ENCODE measurements at places on chromosomes 12 and 14. TPM values are rescaled to one million over a fixed set of nuclear protein-coding genes. Genes with fewer than 3 reads are reported as not detected.

LTBP2 gene
- total RNA-seq: 196 TPM

SLC25A21 gene
- total RNA-seq: 1.5 TPM

IRF2BPL gene
- 55.3 TPM for total RNA-seq

ADAMTS20 gene
- 0.66 TPM for total RNA-seq

TRHDE gene
- 0.87 TPM for total RNA-seq

USP30 gene
- 15.9 TPM for total RNA-seq

DNA sequence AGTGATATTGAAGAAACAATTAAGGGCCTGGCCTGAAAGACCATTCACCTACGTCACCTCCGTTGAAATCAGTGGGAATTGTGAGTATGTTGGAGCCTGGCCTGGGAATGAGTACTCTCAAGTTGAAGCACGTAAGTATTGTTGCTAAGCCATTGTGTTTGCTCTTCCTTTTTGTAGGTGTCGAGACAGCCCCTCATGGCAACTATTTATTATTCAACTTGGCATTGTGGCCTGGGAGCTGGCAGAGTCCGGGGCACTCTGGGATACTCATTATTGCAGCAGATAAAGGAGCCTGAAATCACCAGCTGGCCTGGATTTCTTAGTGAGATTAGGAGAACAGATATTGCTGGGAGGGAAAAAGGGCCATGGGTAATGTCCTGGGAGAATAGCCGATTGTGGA, 147.4 kb downstream of the C12orf75 start:
- H3K36me3 ChIP-seq: no peaks in the 10 kb centered on the region
- H3K27ac ChIP-seq: no peak overlapping the region
- H3K4me1 ChIP-seq: peaks cover 3% of the 10 kb centered on the region
- H3K27me3 ChIP-seq: no peaks in the 10 kb centered on the region
- no peak overlapping the region for H3K4me3 ChIP-seq

- DNase-seq: no peak
- no peaks in the 10 kb centered on the region for H3K27me3 ChIP-seq
- H3K4me3 ChIP-seq: no peak overlapping the region
- no peak overlapping the region for H3K27ac ChIP-seq
- H3K4me1 ChIP-seq: no peaks in the 10 kb centered on the region
- no peaks in the 10 kb centered on the region for H3K36me3 ChIP-seq
Observed at GRCh38 chr12:46082490-46083200, 92.3 kb upstream of the SCAF11 start.

DNA sequence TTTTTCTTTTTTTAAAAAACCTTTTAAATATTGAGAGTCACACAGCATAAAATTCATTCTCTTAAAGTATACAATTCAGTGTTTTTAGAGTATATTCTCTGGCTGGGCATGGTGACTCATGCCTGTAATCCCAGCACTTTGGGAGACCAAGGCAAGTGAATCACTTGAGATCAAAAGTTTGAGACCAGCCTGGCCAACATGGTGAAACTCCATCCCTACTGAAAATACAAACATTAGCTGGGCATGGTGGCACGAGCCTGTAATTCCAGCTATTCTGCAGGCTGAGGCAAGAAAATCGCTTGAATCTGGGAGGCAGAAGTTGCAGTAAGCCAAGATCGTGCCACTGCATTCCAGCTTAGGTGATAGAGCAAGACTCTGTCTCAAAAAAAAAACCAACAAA, 68.4 kb upstream of the BCAT1 start:
- no peak overlapping the region for H3K4me3 ChIP-seq
- H3K27me3 ChIP-seq: no peaks in the 10 kb centered on the region
- H3K27ac ChIP-seq: no peak overlapping the region
- H3K36me3 ChIP-seq: no peaks in the 10 kb centered on the region

- no peaks in the 10 kb centered on the region for H3K27me3 ChIP-seq
- no peaks in the 10 kb centered on the region for H3K4me1 ChIP-seq
- H3K27ac ChIP-seq: no peak overlapping the region
- peaks cover 8% of the 10 kb centered on the region for H3K36me3 ChIP-seq
- DNase-seq: no peak
- H3K4me3 ChIP-seq: no peak overlapping the region
Observed at GRCh38 chr14:81519200-81520011, 14.2 kb downstream of the SEL1L start.

DNA sequence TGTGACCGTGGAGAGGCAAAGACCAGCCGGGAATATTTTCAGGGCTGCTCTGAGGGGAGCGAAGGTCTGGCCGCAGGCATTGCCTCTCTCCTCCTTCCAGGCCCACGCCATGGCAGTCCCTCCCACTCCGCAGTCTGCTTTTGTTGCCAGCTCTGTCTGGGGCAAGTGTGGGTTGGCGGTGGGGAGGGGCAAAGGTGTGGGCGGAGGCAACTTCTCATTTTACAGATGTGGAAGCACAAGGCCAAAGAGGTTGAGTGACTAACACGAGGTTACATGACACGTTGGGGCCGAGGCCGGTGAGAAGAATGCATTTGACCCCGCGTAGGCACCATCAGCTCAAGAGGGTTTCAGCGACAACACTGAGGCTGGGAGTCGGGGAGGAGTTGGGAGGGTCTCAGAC, 6.1 kb upstream of the FAIM2 start:
- H3K27ac ChIP-seq: no peak overlapping the region
- no peaks in the 10 kb centered on the region for H3K36me3 ChIP-seq
- peak; percentile 82 for DNase-seq
- H3K4me1 ChIP-seq: peaks cover 9% of the 10 kb centered on the region
- no peak overlapping the region for H3K4me3 ChIP-seq

- H3K4me1 ChIP-seq: no peaks in the 10 kb centered on the region
- H3K36me3 ChIP-seq: no peaks in the 10 kb centered on the region
- H3K27me3 ChIP-seq: no peaks in the 10 kb centered on the region
- no peak overlapping the region for H3K4me3 ChIP-seq
- H3K27ac ChIP-seq: no peak overlapping the region
- no peak for DNase-seq
Observed at GRCh38 chr14:47665337-47666134, 9.9 kb downstream of the MDGA2 start.

- H3K27me3 ChIP-seq: no peaks in the 10 kb centered on the region
Observed at GRCh38 chr12:7608184-7608911, 57.4 kb downstream of the APOBEC1 start.

- no peak overlapping the region for H3K27ac ChIP-seq
- H3K4me1 ChIP-seq: no peaks in the 10 kb centered on the region
- peak; percentile 52 for DNase-seq
- no peak overlapping the region for H3K4me3 ChIP-seq
Observed at GRCh38 chr12:57342207-57342691, 88.6 kb downstream of the R3HDM2 start.

DNA sequence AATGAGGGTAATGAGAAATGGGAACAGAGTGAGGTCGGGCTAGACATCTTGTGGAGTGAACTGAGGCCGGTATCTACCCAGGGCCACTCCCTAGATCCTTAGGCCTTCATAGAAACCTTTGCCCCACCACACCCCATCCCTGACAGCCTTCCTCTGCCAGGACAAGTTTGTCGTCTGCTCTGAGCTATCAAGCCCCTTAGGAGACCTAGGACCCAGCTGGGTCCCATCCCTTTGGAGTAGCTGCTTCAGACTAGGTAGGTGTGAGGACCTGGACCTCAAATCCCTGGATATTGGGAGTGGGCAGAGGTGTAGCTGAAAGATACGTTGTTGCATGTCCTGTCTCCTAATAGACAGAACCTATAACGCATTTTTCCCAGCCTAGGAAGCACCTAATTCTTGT, at the start of gene TMEM253:
TMEM253 (plus strand) TSS at position 136 of the 400 bp plus-strand sequence. CDS start 278 bp downstream, outside the sequence.
- H3K27ac ChIP-seq: no peak within 1 kb of the TSS
- no peaks in the 10 kb centered on the region for H3K36me3 ChIP-seq
- H3K4me1 ChIP-seq: peaks cover 19% of the 10 kb centered on the region
- H3K4me3 ChIP-seq: no peak within 1 kb of the TSS
- H3K27me3 ChIP-seq: peaks cover 8% of the 10 kb centered on the region

DNA sequence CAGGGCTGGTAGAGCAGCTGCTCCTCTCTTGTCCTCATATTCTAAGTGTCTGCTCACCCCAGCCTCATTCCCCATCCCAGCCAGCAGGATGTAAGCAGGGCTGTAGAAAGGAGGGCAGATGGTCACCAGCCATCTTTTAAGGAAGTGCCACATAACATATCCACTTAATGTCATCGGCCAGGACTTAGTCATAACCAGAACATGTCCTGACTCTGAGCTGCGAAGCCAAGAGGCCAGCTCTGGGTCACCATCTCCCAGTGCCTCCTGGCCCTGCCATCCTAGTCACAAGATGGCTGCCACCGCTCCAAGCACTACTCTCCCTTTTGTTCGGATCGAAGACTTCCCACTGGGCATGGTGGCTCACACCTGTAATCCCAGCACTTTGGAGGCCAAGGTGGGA, 123.9 kb downstream of the PLXNC1 start:
- H3K4me1 ChIP-seq: no peaks in the 10 kb centered on the region
- no peak overlapping the region for H3K4me3 ChIP-seq

DNA sequence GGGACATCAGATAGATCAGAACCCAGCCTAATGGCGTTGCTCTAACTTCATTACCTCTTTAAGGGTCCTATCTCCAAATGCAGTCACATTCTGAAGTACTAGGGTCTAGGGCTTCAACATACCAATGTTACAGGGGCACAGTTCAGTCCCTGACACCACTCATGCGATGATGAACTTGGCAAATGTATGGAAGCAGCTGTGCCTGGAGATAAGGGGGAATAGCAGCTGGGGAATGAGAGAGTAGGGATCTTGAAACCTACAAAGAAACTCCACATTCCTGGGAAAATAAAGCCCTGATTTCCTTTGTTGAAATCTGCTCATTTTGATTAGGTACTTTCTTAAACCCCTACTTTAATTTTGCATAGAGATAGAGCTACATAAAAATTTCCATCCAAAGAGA, 20.5 kb upstream of the TMCC3 start:
- DNase-seq: no peak
- H3K4me1 ChIP-seq: no peaks in the 10 kb centered on the region
- no peak overlapping the region for H3K27ac ChIP-seq
- H3K4me3 ChIP-seq: no peak overlapping the region

DNA sequence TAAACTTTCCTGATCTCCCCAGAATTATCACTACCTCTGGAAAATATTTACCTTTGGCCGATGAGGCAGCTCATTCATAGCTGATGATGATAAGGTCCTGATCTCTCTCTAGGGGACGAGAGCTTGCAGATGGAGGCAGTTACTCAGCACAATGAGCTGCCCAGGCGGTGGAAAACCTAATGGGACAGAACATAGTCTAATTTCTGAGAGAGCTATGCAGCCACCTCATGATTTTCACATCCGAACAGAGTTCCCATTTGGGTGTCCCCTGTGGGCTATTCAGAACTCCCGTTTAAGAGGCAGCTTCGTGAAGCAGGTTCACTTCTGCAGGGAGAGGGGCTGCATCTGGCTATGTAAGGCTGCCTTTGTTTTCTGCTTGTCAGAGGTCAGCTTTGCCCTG, 724.6 kb upstream of the TMEM132C start:
- no peaks in the 10 kb centered on the region for H3K36me3 ChIP-seq
- H3K27ac ChIP-seq: no peak overlapping the region
- no peak overlapping the region for H3K4me3 ChIP-seq
- H3K27me3 ChIP-seq: no peaks in the 10 kb centered on the region
- DNase-seq: no peak

GRCh38 chr14:84340938-84341337, 1189.0 kb upstream of the FLRT2 start:
- H3K4me3 ChIP-seq: no peak overlapping the region
- no peaks in the 10 kb centered on the region for H3K27me3 ChIP-seq
- no peak overlapping the region for H3K27ac ChIP-seq
- H3K36me3 ChIP-seq: no peaks in the 10 kb centered on the region
- H3K4me1 ChIP-seq: no peaks in the 10 kb centered on the region

- peak overlapping the region; percentile 70 for H3K4me3 ChIP-seq
- H3K4me1 ChIP-seq: no peaks in the 10 kb centered on the region
- no peak overlapping the region for H3K27ac ChIP-seq
- H3K36me3 ChIP-seq: peaks cover 4% of the 10 kb centered on the region
- no peak for DNase-seq
Observed at GRCh38 chr14:101761881-101762529, 496 bp downstream of the PPP2R5C start.

- H3K4me3 ChIP-seq: no peak overlapping the region
- no peak for DNase-seq
- H3K27ac ChIP-seq: no peak overlapping the region
- H3K27me3 ChIP-seq: peaks cover 15% of the 10 kb centered on the region
- H3K4me1 ChIP-seq: no peaks in the 10 kb centered on the region
- H3K36me3 ChIP-seq: no peaks in the 10 kb centered on the region
Observed at GRCh38 chr14:96584199-96584906, 82.2 kb downstream of the PAPOLA start.

- peaks cover 3% of the 10 kb centered on the region for H3K27me3 ChIP-seq
- no peak overlapping the region for H3K27ac ChIP-seq
- peak; percentile 25 for DNase-seq
- H3K4me1 ChIP-seq: no peaks in the 10 kb centered on the region
- H3K4me3 ChIP-seq: no peak overlapping the region
- H3K36me3 ChIP-seq: no peaks in the 10 kb centered on the region
Observed at GRCh38 chr14:52304248-52304904, 9.7 kb upstream of the PTGER2 start.

GRCh38 chr12:88750867-88751543, 170.7 kb upstream of the KITLG start:
- no peaks in the 10 kb centered on the region for H3K4me1 ChIP-seq
- H3K36me3 ChIP-seq: no peaks in the 10 kb centered on the region
- no peak overlapping the region for H3K27ac ChIP-seq
- H3K4me3 ChIP-seq: no peak overlapping the region
- no peaks in the 10 kb centered on the region for H3K27me3 ChIP-seq
- DNase-seq: no peak

- DNase-seq: no peak
- no peaks in the 10 kb centered on the region for H3K27me3 ChIP-seq
- H3K4me1 ChIP-seq: no peaks in the 10 kb centered on the region
- no peak overlapping the region for H3K27ac ChIP-seq
- H3K4me3 ChIP-seq: no peak overlapping the region
Observed at GRCh38 chr12:41089438-41089837, 98.7 kb upstream of the PDZRN4 start.

- H3K27ac ChIP-seq: no peak overlapping the region
- H3K4me1 ChIP-seq: no peaks in the 10 kb centered on the region
- H3K27me3 ChIP-seq: no peaks in the 10 kb centered on the region
- no peaks in the 10 kb centered on the region for H3K36me3 ChIP-seq
- DNase-seq: no peak
Observed at GRCh38 chr14:104499784-104500760, 79.5 kb upstream of the C14orf180 start.

- no peaks in the 10 kb centered on the region for H3K27me3 ChIP-seq
- peaks cover 67% of the 10 kb centered on the region for H3K4me1 ChIP-seq
- H3K27ac ChIP-seq: peak overlapping the region; percentile 10
- H3K4me3 ChIP-seq: no peak overlapping the region
- peaks cover 20% of the 10 kb centered on the region for H3K36me3 ChIP-seq
Observed at GRCh38 chr12:13208533-13209435, 12.3 kb downstream of the EMP1 start.

DNA sequence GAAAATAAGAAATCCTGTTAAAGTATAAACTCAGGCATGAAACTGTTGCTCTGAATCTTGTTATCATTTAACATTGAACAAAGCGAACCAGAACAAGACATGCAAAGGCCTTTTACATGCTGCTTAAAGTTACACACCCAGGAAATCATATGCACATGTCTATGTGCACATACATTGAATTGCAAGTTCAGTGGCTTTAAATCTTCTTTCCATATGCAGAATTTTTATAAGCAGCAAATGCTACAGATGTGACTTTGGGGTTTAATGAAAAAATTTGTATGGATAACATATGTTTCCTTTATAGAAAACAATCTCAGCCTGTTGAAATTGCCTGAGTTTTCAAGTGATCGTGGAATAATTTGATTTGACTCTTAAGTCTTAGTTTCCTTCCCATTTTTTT, 193.9 kb downstream of the AEBP2 start:
- no peak overlapping the region for H3K4me3 ChIP-seq
- H3K27me3 ChIP-seq: no peaks in the 10 kb centered on the region
- no peak overlapping the region for H3K27ac ChIP-seq
- no peaks in the 10 kb centered on the region for H3K4me1 ChIP-seq
- DNase-seq: no peak
- H3K36me3 ChIP-seq: no peaks in the 10 kb centered on the region
